ENCODE measurements at places on chromosomes 7 and 10. TPM values are rescaled to one million over a fixed set of nuclear protein-coding genes. Genes with fewer than 3 reads are reported as not detected.

DNA sequence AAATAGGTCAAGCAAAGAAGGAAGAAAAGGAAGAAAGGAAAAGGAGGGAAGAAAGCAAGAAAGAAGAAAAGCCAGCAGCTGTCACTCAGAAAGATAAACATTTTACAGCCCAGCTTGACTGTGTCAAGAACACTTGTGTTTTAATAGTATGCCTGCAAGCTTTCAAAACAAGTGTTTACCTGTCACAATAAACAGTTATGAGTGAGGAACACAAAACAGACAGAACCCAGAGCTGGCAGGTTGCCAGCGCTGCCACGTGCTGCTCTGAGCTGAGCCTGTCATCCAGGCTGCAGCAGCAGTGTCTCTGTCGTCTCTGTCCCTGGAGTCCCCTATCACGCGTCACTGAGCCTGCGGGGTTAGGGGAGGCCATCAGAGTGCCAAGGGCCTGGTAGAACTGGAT lies 827.6 kb upstream of the AUTS2 start:
- no peak for DNase-seq

- no peak for DNase-seq
Measured at GRCh38 chr7:127632276-127632910, 14.5 kb upstream of the PAX4 start.

DNA sequence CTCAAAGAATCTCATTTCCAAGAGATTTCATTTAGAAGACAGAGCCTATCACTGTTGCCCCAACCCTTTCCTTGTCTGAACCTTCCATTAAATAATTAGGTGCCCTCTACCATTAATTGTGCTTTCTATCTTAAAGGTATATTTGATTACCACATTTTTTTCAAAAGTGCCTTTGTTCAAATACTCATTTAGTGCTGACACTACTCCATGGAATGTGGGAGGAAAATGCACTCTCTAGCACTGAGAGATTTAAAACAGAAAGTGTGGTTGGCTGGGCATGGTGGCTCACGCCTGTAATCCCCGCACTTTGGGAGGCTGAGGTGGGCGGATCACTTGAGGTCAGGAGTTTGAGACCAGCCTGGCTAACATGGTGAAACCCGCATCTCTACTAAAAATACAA lies 119.8 kb downstream of the CACNA2D1 start:
- no peak for DNase-seq

DNA sequence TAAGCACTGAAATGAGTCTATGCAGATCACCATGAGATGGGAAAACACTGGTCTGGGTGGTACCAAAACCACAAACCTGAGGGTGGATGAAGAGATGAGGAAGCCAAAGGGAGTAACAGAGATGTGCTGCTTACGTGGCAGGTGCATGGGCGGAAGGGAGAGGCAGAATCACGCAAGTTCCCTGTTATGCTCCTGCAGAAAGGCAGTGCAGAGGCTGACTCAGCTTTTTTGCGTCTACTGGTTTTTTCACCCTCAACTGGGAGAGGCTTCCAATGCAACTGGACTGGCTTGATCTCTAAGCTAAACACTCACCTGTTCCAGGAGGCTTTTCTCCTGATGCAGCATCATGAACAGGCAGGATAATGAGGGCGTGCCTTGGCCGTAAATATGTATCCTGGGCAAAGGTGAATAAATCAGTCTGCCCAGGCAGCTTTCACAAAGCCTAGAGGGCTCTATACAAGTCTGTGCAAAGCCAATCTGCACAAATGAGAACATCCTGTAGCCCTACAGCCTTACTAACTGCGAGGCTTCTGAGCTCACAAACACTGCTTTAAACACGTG lies 95.4 kb upstream of the AFAP1L2 start:
- DNase-seq: peak; percentile 80

GRCh38 chr10:48215486-48216203 lies 58.9 kb downstream of the FRMPD2 start:
- peak; percentile 56 for DNase-seq

- peak; percentile 91 for DNase-seq
Measured at GRCh38 chr10:32332299-32332750, 14.6 kb downstream of the EPC1 start.

The CCDC146 gene
- total RNA-seq: 2.0 TPM

The WDFY4 gene
- total RNA-seq: 0.58 TPM

Measured in activated T-cell treated with anti-CD3 and anti-CD28 coated beads, Interleukin-2, amount 50 U/mL, for 72 hours (primary cell).